ENCODE measurements at places on chromosomes 2 and 18. TPM values are rescaled to one million over a fixed set of nuclear protein-coding genes. Genes with fewer than 3 reads are reported as not detected.

The MYOM1 gene
- 0.05 TPM for total RNA-seq

The PLEKHH2 gene
- total RNA-seq = 1.2 TPM

The TWIST2 gene
- total RNA-seq = 66.9 TPM

The ASPRV1 gene
- total RNA-seq = 2.4 TPM

The ITPRIPL1 gene
- total RNA-seq = 4.7 TPM

GRCh38 chr18:6994771-6995430 is 122.7 kb downstream of the LAMA1 start:
- DNase-seq = no peak
